Natural killer cell treated with Interleukin-12 subunit alpha and Interleukin-12 subunit beta and Interleukin-15 and Interleukin-18, amount 100 ng/mL, for 72 hours (primary cell): ENCODE measurements at places on chromosomes 7 and 10. TPM values are rescaled to one million over a fixed set of nuclear protein-coding genes. Genes with fewer than 3 reads are reported as not detected.

Gene CH25H
- not detected for total RNA-seq

Gene DKK1
- not detected for total RNA-seq

Gene ADCY1
- 1.4 TPM for total RNA-seq

Gene TCERG1L
- 0.10 TPM for total RNA-seq

Gene CCDC172
- total RNA-seq = not detected

Gene CCDC186
- 24.1 TPM for total RNA-seq

Gene MCMBP
- 120 TPM for total RNA-seq

Gene GIMAP8
- total RNA-seq = 10.2 TPM

Gene ELN
- total RNA-seq = 0.10 TPM

Gene ZNF467
- total RNA-seq = 0.28 TPM

Gene TACC2
- total RNA-seq = not detected

Gene SPDYE6
- not detected for total RNA-seq

Gene SLC26A4
- 1.1 TPM for total RNA-seq
